ENCODE measurements at places on chromosomes 2 and 18.
A peak's percentile ranks its signal among the peaks of the same experiment; 100 is the strongest.

DNA sequence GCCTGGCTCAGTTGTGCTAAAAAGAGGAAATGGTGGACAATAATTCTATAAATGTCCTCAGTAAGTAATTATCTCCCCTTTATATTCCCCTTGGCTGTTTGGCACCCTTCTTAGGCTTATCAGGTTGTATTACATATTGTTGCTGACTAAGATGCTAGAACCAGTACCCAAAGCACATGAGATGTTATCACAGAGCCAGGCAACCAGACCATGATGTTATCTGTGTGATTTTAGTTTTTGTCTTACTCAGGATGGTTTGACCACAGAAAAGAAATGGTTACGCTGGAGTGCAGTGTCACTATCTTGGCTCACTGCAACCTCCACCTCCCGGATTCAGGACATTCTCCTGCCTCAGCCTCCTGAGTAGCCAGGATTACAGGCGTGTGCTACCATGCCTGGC, 15.2 kb downstream of the R3HDM1 start:
- DNase-seq: no peak

GRCh38 chr18:34529358-34530335, 180.5 kb upstream of the DTNA start:
- no peak for DNase-seq

DNA sequence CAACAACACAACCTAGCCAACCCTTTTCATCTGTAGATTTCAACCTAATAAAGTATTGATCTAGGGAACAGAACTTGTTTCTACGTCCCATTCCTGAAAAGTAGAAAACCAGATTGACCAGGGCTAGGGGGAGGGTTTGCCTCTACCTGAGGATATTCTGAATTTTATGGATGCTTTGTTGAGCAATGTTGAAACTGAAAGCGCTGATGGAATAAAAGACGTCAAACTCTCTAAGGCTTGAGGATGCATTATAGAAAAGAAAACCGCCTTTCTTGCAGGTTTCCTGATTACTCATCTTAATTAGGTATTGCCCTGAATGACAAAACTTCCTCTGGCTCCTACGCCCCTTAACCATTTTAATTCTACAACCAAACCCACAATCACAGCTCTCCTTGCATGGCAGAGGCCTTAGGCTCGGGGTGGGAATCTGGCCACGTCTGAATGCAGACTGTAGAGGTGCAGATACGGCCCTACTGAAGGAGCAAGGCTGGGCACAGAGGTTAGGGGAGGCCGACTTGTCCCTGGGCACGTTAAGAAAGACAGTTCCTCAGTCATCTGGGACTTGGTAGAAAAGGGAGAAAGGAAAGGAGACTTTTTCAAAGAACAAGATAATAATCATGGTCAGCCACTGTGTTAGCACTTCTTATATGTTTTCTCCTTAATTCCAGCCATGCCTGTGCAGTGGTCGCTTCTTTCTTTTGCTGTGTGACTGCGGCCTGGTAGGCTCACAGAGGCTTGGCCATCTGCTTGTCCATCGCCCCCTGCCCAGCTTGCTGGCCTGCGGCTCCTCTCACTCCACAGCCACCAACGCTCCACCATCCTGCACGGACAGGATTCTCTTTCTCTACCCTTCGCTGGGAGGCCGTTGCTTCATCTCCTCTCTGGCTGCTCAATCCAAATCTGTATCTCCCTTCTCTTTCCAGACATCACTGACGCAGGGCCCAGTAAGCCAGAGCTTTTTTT, 209.5 kb downstream of the VAPA start:
- DNase-seq: no peak

DNA sequence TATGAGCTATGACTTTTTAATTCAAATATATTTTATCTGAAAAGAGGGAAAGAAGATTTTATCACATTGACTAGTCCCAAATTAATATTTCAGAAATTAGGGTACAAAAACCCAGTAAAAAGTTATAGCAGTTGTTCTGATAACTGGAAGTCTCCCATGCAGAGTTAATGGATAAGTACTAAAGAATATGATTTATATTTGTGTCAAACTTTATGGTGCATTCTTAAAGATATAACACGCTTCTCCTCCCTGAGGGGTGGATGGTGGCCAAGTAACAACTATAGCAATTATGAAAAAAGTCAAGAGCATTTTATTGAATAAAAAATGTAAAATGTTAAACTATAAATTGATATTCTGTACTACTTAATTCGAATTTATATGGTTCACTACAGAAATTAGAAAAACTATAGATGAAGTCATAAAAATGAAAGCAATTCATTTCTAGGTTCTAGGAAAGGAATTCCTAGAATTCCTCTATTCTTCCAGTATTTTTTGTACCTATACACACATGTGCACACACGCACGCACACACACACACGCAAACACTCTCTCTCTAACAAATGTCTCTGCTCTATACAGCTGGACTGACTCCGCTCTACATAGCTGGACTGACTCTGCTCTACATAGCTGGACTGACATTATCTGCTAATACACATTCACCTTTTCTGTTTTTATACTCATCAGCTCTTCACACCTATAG, 111.3 kb downstream of the PRELID3A start:
- DNase-seq: no peak

GRCh38 chr2:27830656-27831055, 59.1 kb downstream of the MRPL33 start:
- no peak for DNase-seq

GRCh38 chr2:242038928-242039341, 169.4 kb downstream of the RTP5 start:
- peak; percentile 22 for DNase-seq

DNA sequence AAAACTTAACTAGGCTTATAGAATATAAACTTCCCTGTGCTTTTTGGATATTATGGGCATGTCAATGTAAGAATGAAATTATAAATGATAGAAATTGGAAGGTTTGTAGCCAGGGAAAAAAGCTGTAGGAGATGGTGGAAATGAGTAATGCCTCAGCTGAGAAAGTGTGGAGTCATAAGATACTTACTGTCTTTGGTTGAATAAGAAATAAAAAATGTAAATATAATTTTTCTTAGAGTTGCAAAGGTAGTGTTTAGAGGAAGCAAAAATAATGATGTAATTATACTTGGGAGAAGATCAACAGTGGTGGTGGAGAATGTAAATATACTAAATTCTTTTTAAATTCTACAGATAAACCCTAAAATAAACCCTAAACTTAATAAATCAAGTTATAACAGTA, 26.2 kb upstream of the RND3 start:
- DNase-seq: no peak

DNA sequence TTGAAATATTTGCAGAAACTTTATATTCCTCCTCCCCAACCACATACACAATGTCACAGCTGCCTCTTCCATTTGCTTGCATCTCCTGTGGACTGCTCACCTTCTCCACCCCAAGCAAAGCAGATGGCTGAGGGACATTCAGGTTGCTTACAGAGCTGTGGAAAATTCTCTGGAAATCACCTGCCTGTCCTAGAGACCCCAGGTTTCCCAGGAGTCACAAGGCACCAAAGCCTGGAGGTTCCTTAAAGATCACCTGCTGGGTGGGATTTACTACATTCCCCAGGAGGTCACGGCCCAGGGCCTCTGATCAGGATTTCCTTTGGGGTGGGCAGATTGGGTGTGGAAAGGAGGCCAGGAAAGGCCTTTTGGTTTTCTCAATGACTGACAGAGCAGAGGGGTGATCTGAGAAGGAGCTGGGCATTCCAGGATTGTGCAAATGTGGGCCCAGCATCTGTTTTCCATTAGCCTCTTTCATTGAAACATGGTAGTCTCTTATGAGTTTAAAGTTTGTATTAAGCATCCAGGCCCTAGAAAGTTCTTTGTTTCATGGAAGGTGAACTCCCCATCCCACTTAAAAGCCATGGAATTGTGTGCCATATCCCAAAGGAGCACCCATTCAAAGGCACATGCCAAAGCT, 410.7 kb upstream of the TNP1 start:
- no peak for DNase-seq

DNA sequence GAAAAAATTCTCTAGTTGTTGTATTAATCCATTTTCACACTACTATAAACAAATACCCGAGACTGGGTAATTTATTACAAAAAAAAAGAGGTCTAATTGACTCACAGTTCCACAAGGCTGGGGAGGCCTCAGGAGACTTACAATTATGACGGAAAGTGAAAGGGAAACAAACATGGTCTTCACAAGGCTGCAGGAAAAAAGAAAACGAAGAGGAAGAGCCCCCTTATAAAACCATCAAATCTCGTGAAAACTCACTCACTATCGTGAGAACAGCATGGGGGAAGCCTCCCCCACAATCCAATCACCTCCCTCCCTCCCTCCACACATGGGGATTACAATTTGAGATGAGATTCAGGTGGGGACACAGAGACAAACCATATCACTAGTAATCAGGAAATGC, 61.7 kb upstream of the SPTBN1 start:
- no peak for DNase-seq

GRCh38 chr2:165239230-165239629, at the start of gene SCN2A:
Gene SCN2A, plus strand, starts transcription at chr2:165239414. Its CDS starts 56,410 bp downstream, at chr2:165295824.
- no peak for DNase-seq

DNA sequence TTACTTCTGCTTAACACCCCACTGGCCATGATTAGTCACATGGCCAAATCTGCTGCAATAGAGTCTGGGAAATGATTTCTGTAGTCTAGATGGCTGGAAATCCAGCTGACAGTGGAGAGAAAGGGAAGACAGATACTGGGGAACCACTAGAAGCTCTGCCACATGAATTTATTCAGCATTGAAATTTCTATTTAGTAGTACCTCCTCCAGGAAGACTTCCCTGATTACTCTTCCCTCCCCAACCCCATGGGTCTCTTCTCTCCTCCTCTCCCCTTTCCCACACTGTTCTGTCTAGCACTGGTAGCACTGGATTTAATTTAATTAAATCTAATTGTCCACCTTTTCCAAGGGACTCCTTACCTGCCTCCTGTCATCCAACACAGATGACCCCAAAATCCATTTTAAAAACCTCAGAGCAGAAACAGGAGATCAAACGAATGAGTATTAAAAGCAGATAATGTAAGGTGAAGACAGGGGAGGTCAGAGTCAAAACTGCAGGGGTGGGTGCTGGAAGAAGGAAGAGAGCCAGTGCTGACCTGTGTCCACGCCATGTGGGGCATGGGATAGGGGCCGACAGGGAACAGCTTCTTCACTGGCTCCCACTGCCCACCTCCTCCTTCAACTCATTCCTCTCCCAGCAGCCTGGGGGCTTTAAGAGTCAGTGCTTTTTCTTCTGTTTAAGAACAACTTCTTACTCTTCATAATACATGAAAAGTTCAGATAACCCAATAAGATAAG, 169.2 kb upstream of the HS6ST1 start:
- DNase-seq: no peak

GRCh38 chr18:76593843-76594242, 98.8 kb upstream of the ZNF516 start:
- DNase-seq: no peak

GRCh38 chr2:237051861-237052260, 33.8 kb upstream of the COPS8 start:
- no peak for DNase-seq

DNA sequence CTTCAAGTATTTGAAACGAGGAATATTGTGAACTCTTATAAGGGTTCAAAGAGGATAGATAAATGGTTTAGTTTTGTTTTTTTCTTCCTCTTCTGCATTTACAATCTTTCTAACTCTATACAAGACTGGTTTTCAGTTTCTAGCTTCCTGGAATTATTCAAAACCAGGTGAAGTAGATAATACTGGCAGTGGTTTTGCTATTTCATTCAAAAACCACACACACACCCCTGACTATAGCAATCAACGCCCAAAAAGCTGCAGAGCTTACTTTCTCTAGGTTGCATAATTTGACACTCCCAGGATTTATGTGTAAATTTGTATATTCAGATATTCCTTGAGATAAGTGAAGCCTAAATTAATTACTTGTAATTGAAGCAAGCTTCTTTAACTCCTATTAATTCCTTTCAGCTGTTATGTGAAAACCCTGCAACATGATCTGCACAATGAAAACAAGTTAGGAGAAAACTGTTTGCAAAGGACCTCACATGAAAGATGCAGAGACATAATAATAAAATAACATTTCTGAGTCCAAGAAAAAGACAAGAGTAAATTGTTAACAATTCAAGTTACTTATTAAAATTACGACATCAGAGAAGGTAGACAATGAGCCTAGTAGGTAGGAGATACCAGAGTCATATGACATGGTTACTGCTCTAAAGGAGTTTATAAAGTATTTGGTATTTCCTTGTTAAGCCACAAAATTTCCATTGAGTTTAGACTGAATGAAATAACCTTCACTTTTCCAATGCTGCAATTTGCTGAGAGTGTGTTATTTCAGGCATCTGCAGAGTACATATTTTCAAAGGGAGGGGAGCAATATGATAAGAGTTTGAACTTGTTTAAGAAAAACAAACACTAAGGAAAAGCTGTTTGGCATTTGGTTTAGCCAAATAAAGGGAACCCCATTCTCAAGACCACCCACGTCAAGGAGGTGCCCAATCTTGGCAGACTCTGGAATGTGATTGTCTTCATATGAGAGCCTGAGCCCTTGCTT, 1.6 kb upstream of the NFE2L2 start:
- DNase-seq: no peak

- DNase-seq: no peak
These were observed 461.3 kb upstream of the FANCL start for GRCh38 chr2:58702302-58702885.

GRCh38 chr2:158346032-158346431, 110.5 kb downstream of the CCDC148 start:
- DNase-seq: no peak

- no peak for DNase-seq
These were observed 31.8 kb upstream of the CAVIN2 start for GRCh38 chr2:191878548-191879279.

- DNase-seq: no peak
These were observed 61.0 kb downstream of the MBD2 start for GRCh38 chr18:54163453-54163852.

DNA sequence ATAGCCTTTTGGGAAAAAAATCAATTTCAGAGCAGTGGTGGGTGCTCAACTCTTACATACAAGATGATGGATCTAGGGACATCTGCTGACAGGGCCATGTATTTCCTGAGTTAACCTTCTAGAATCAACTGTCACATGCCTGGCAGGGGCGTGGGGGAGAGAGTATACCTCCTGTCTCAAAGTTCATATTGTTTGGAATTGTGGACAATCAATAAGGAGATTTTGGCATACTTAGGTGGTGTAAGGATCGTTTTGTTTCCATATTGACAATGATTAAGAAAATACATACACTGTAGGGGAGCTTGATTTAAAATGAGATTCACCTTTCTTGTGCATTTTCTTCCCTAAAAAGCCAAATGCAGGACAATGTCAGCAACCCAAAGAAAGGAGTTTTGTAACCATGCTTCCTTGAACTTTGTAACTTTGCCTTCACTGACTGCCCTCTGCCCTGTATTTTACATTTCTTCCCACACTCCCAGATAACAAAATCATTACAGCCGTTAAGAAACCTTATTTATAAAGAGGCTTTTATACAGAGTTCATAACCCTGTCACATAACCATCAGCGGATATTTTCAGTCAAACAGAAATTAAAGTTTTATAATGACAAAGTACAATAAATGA, 88.4 kb downstream of the MEP1B start:
- DNase-seq: no peak

DNA sequence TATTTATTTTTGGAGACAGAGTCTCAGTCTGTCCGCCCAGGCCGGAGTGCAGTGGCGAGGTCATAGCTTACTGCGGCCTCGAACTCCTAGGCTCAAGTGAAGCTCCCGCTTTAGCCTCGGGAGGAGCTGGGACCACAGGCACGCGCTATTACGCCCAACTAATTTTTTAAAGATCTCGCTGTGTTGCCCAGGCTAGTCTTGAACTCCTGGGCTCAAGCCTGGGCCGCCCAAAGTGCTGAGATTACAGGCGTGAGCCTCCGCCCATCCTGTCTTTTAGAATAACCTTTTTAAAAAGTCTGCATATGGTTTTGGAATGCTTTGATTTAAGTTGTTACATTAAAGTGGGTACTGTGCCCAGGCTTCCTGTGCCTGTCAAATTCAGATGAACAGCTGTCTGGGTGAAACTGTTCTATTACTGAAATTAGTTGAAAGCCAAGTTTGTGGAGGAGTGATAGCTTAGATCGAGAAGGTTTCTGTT, 944 bp downstream of the RAB3GAP1 start:
- DNase-seq: no peak
